ENCODE measurements at places on chromosomes 1 and 21.

GRCh38 chr1:241666419-241666818 lies 14.3 kb downstream of the WDR64 start:
- DNase-seq = no peak

DNA sequence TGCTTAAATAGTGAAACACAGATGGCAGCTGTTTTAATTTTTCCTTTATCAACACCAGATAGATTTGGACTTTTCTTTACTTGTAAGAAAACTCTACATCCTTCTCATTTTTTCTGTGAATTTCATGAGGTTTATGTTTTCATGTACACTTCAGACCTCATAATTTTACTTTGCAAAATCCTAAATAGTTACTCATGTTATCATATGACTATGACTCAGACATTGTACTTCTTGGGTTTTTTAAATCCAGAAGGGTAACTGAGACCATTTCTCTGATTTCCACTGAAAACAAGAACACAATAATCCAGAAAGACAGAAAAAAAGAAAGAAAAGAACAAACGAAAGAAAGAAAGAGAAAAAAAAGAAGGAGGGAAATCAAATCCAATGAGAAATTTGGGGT lies 1021.6 kb downstream of the NCAM2 start:
- DNase-seq = no peak

DNA sequence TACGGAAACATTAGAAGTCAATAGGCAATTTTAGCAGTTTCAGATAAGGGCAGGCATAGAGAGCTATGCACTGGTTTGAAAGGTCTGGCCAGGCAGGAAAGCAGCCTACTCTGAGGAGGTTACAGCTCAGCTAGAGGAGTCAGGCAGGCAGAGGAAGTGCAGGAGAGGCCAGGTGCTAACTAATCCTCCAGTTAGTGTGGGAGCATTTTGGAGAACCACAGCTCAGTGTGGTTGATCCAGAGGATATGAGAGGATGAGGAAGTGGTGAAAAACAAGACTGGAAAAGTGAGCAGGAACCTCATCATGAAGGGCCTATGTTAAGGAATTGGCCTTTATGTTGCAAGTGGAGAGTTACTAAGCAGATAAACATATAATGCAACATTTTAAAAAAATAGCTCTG lies 282.4 kb upstream of the SGIP1 start:
- DNase-seq = no peak

- DNase-seq = peak; percentile 70
These were observed 482.4 kb downstream of the NPHP4 start for GRCh38 chr1:5509664-5510452.

GRCh38 chr1:161230762-161231161 lies 4.9 kb downstream of the TOMM40L start:
- no peak for DNase-seq

- DNase-seq = no peak
These were observed 44.0 kb downstream of the NTNG1 start for GRCh38 chr1:107184888-107185287.

- no peak for DNase-seq
These were observed 24.7 kb upstream of the CNN3 start for GRCh38 chr1:94951509-94952208.

- no peak for DNase-seq
These were observed 84.5 kb downstream of the CAMK2N1 start for GRCh38 chr1:20401405-20402010.

DNA sequence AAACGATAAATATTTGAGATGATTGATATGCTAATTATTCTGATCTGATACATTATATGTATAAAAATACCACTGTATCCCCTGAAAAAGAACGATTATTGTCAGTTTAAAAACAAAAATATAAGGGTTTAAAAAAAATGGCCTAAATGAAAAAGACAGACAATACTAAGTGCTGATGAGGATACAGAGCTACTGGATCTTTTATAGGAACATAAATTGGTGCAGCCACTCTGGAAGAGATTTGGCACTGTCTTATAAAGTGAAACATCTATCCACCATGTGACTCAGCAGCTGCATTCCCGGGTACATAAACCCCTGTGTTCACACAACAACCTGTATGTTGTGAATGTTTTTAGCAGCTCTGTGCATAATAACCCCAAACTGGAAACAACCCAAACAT lies 44.2 kb downstream of the KAZN start:
- DNase-seq = no peak

- DNase-seq = no peak
These were observed 23.7 kb downstream of the SNX27 start for GRCh38 chr1:151635479-151636072.

GRCh38 chr1:87325982-87326738 lies 2.5 kb upstream of the LMO4 start:
- DNase-seq = no peak

DNA sequence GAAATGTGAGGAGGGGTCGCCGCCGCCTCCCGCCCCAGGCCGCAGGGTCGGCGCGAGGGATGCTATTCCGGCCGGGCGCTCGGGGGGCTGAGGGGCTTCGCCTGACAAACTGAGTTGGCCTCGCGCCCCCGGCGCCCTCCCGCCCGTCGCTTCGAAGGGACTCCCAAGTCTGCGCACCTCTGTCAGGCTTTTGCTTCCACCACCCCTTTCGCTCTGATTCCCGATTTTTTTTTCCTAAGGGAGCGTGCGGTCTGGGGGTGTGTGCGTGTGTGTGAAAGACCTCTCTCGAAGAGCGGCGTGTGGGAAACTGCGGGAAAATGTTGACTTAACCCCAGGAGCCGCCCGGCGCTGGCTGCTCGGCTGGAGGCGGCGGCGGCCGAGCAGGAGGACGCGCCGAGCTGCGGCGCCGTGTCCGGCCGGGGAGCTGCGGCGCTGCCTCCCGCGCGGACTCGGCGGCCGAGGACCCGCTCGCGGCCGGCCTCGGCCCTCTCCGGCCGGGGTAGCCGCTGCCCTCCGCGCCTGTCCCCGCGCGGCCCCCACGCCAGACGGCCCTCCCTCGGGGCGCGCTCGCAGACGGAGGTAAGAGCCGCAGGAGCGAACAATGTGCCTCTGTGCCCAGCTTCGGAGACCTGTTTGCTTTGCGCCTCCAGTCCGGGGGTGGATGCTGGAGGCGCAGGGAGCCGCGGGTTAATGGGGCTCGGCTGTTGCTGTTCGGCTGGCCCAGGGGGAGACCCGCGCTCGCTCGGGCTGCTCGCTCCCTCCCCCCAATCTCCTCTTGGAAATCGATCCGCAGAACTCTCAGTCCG lies 1.1 kb downstream of the ADGRL2 start:
- DNase-seq = no peak

- no peak for DNase-seq
These were observed 30.8 kb downstream of the MRPL37 start for GRCh38 chr1:54230507-54231339.

GRCh38 chr1:84538599-84538998 lies 32.2 kb upstream of the GNG5 start:
- DNase-seq = no peak

DNA sequence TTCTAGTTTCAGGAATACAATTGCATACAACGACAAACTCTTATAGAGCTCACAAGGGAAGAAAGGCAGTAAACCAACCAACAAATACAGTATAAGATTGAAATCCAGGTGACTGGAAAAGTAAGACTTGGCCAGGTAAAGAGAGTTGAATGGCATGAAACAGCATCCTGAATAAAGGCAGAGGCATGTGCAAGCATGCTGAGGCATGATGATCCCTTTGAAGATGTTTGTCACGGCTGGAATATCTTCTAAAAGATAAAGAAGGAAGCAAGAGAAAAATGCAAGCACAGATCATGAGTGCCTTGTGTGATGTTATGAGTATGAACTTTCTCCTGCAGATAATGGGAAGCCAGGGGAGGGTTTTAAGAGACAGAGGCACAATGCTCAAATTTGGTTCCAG lies 83.3 kb upstream of the SPATA6 start:
- no peak for DNase-seq

- no peak for DNase-seq
These were observed 19.8 kb downstream of the DBT start for GRCh38 chr1:100229681-100230443.

DNA sequence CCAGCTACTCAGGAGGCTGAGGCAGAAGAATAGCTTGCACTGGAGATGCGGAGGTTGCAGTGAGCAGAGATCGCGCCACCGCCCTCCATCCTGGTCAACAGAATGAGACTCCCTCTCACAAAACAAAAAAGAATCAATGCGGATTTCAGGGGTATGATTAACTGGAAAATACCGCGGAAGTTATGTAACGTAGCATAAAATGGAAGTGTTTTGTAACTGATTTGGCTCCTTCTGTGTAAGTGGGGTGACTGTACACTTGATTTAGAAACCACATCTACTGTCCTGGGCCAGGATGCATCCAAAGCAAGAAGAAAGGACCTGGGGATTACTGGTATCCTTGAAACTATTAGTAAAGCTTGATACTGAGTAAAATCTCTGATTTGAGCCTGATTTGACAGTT lies 3.1 kb upstream of the VAMP4 start:
- no peak for DNase-seq

- no peak for DNase-seq
These were observed 5.9 kb upstream of the THEM4 start for GRCh38 chr1:151915061-151915686.

- DNase-seq = no peak
These were observed 441.6 kb downstream of the PLPP3 start for GRCh38 chr1:56137521-56138505.

- DNase-seq = no peak
These were observed 52.0 kb upstream of the KCNK1 start for GRCh38 chr1:233561708-233562426.

DNA sequence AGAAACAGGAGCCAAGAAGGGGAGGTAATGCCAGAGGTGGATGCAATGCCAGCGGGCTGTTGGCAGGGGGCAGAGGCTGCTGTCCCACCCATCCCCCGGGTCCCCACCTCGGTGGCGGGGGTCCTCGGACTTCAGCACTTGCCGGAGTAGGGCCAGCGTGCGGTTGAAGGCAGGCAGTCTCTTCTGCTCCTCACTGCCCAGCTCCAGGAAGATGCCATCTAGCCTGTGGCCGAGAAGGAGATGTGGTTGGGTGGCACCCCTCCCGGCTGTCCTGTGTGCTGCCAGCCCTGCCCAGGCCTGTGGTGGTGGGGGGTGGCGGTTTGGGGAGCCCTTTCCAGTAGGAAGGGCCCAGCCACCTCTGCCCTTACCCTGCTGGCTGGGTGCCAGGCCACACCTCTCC lies 13.5 kb downstream of the TTC22 start:
- no peak for DNase-seq

- DNase-seq = no peak
These were observed 139.0 kb upstream of the TMEM51 start for GRCh38 chr1:15014516-15014915.

- DNase-seq = no peak
These were observed 50.7 kb upstream of the KCNE2 start for GRCh38 chr21:34313116-34313515.

- DNase-seq = no peak
These were observed 27.8 kb upstream of the DMRTA2 start for GRCh38 chr1:50450861-50451653.

GRCh38 chr21:43734131-43734927 lies 15.4 kb downstream of the PDXK start:
- DNase-seq = no peak

- no peak for DNase-seq
These were observed 272.1 kb downstream of the ZNF648 start for GRCh38 chr1:181789395-181789794.

DNA sequence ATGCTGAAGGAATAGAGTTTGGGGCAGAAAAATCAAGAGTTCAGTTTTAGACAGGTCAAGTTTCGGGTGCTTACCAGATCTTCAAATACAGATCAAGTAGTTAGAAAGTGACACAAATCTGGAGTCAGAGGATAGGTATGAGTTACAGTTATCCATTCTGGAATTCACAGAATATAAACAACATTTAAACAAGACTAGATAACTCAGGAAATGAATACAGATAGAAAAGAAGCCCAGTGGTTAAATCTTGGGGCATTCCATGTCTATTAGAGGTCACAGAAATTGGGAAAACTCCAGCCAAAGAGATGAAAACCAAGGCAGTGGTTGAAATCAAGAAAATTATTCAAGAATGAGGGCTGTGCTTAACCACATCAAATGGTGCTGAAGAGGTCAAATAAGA lies 187.0 kb upstream of the HP1BP3 start:
- DNase-seq = no peak

DNA sequence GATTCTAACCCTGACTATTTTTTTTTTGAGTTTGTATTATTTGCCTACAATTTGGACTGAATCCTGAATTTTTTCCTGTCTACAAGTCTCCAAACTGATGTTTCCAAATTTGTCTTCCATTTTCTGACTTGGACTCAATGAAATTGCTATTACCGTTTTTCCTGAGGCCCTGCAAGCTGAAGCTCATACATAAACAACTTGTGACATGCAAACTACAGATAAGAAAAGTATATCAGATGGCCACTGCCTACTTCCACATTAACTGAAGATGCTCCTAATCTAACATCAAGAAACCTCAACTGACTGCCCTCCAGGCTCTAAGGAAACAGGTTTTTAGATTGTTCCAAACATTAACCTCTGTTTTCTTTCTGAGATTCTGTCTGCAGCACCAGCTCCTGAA lies 51.1 kb upstream of the KLHDC7A start:
- no peak for DNase-seq

- DNase-seq = no peak
These were observed 1.5 kb downstream of the ITSN1 start for GRCh38 chr21:33643658-33644311.

DNA sequence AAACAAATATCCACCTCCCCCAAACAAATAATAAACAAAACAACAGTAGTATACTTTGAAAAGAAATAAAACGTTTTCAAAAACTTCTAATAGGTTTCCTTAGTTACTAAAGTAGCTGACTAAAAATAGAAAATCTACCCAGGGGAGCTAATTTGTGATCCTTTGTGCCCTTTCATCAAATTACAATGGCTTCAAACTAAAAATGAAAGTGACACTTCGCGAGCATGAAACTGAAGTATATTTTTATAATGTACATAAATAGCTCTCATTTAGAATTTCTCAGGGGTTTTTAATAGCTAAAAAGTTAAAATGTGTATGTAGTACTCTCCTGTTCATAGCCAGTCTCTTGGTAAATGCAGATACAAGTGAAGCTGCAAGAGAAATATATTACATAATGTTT lies 78.4 kb downstream of the BRINP3 start:
- no peak for DNase-seq

GRCh38 chr1:174243451-174244000 lies 84.2 kb downstream of the RABGAP1L start:
- DNase-seq = no peak

- DNase-seq = no peak
These were observed 69.0 kb upstream of the DIRAS3 start for GRCh38 chr1:68119445-68119844.

DNA sequence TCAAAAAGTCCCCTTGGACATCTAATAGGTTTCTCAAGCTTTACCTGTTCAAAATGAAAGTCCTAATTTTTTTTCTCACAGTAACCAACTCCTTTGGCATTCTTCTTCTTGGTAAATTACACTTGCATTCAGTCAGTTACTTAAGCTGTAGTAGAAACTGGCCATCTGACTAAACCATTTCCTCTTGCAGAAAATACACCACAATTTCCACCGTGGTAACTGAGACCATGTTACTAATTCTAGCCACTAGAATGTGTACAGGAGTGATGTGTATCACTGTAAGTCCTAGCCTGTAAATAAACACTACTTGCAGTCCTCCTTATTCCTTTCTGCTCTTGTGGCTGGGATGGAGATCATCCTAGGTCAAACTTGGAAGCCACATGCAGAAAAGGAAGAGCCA lies 965.4 kb upstream of the TMPRSS15 start:
- no peak for DNase-seq

- DNase-seq = no peak
These were observed 418.8 kb downstream of the ZP4 start for GRCh38 chr1:237471956-237472355.

Data from stimulated activated CD4-positive, alpha-beta T cell treated with anti-CD3 and anti-CD28 coated beads, Interleukin-12 subunit alpha, Interleukin-12 subunit beta, amount 100 ng/mL, for 24 hours (primary cell).